Activated CD4-positive, alpha-beta T cell treated with anti-CD3 and anti-CD28 coated beads, Interleukin-2, Interleukin-6, amounts not matched to agents 100 ng/mL and 50 ng/mL, durations not matched to agents 16 hours and 8 hours (primary cell): ENCODE measurements at places on chromosomes 13 and 19.

DNA sequence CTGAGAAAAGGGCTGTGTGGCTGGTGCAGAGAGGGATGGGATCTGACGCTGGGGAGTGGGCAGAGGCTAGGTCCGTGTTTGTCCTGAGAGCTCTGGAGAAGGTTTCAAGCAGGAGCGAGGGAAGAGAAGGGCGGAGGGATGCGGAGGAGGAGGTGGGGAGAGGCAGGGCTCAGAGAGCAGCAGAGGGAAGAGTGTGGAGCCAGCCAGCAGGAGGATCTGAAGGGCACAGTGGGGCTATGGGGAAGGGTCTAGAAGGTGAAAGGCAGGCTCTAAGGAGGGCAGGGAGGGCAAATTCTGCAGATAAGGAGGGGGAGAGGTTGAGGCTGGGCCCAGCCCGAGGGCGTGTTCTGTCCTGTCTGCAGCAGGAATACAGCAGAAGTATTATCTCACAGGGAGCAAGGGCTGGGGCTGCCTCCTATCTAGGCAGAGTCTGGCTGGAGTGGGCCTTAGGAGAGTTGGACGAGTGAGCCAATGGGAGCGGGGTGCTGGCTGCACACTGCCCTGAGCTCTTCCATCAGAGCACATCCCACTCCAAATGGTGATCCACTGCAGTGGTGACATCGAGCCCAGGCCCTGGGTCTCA is 6.1 kb downstream of the AP2A1 start:
- no peak for DNase-seq

- DNase-seq: peak; percentile 52
Measured at GRCh38 chr13:98869408-98870090, 108.3 kb downstream of the DOCK9 start.

GRCh38 chr13:20353973-20354372 is 121.9 kb upstream of the GJB6 start:
- DNase-seq: peak; percentile 24

- no peak for DNase-seq
Measured at GRCh38 chr19:50959731-50960500, 7.1 kb upstream of the KLK5 start.

GRCh38 chr13:91162180-91162579 is 185.3 kb upstream of the MIR17HG start:
- DNase-seq: peak; percentile 3

DNA sequence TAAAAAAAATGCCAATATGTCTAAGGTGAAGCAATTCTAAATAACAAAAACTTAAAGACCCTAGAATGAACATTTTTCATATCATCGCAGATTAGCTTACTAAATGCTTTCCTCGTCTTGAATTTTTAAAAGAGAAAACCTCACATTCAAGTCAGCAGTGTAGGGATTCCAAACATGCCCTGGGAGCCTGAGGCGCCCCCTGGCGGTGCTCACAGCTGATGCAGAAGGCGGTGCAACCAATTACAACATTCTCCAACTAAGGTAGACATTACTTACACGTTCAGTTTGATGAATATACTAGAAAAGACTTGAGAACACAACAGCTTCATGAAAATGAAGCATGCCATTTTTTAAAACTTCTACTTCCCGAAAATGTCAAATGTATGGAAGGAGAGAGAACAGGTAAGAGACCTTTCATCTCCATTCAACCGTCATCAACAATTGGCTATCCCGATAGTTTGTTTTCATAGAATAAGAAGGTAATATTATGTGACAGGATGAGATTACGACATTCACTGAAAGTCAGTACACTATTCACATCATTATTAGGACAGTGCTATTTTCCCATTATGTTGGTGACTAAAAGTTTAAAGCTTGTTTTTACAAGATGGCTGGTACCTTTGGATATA is 304.4 kb downstream of the DCLK1 start:
- DNase-seq: peak; percentile 19

- DNase-seq: peak; percentile 41
Measured at GRCh38 chr19:36136964-36137686, 2.7 kb upstream of the CAPNS1 start.

GRCh38 chr19:13983213-13983889 is 22.8 kb downstream of the RFX1 start:
- no peak for DNase-seq

- DNase-seq: no peak
Measured at GRCh38 chr13:50855681-50856080, 12.2 kb upstream of the DLEU7 start.

GRCh38 chr13:113083022-113083373 is 22.6 kb upstream of the F7 start:
- no peak for DNase-seq

DNA sequence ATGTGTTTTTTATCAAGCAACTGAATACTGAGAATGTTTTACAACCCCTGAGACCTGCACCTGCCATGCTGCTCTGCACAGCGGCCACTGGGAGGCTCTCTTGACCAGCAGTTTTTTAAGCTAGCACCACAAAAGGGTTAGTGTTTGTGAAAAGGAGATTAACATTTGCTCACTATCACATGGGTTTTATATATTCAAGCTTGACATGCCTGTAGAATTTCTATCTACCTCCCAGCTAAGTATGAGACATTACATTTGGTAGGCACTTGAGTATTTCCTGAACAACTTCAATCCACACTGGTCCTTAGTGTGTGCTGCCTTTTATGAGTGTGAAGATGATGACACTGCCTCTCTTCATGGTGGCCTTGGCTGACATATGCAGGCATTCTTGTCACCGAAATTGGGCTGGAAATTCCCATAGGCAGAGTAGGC is 1238.9 kb downstream of the UQCRFS1 start:
- peak; percentile 16 for DNase-seq

DNA sequence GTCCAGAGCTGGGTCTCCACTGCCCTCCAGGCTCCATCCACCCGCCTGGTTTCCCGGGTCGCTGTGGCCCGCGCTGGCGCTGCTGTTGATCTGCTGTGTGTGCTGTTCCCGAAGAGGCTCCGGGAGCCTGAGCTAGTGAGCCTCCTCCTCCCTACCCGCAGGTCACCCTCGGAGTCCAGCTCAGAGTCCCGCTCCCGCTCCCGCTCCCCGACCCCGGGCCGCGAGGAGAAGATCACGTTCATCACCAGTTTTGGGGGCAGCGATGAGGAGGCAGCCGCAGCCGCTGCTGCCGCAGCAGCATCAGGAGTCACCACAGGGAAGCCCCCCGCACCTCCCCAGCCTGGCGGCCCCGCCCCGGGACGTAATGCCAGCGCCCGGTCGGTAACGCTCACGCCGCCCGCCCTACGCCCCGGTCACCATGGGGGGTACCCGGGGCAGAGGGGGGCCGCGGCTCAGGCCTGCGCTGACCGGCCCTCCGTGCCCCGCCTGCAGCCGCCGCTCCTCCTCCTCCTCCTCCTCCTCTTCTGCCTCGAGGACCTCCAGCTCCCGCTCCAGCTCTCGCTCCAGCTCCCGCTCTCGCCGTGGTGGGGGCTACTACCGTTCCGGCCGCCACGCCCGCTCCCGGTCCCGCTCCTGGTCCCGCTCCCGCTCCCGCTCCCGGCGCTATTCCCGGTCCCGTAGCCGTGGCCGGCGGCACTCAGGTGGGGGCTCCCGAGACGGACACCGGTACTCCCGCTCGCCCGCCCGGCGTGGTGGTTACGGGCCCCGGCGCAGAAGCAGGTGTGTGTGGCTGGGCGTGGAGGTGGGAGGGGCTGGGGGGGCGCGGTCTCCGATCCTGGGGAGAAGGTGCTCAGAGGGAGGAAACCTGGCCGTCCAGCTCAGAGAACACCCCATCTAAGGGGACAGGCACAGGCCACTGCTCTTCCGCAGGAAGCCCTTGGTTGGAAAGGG is 12.2 kb downstream of the ZNF296 start:
- DNase-seq: no peak

DNA sequence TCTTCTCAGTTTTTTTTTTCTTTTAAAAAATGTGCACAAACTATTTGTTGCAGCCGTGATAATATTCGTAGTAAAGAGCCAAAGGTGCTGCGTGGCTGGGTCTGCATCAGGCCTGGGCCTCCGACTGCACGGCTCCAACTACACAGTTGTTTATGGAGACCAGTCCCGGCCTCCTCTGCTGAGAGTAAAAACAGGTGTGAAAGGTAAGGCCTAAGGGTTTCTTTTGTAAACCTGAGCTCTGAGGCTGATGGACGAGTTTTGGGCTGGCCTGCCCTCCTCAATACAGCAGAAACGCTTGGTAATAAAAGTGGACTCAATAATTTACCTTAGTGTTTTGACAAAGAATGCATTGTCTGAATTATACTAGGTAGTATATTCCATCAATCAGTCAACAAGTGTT is 3.9 kb downstream of the MBNL2 start:
- DNase-seq: no peak
